ENCODE measurements at places on chromosomes 13 and 19. TPM values are rescaled to one million over a fixed set of nuclear protein-coding genes. Genes with fewer than 3 reads are reported as not detected.

CRLF1 gene
- total RNA-seq, result 0.43 TPM

DNA sequence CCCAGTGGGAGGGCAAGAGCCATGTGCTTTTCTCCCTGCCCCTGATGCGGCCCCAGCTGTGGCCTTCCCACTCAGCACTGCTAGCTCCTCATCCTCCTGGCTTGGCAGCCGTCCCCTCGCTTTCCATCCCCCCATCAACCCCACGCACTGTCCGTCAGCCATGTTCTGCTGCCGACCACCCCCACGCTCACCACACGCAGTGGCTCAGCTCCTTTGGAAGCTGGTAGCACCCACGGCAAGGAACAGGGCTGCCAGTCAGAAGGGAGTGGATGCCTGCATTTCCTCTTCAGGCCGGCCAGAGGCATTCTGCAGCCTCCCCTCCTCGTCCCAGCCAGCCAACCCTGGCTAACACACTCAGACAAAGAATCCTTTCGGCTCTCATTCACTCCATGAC lies 6.3 kb downstream of the CALM3 start:
- peaks cover 38% of the 10 kb centered on the region for H3K36me3 ChIP-seq
- no peak for DNase-seq
- H3K4me3 ChIP-seq, result no peak overlapping the region
- no peaks in the 10 kb centered on the region for H3K27me3 ChIP-seq
- H3K4me1 ChIP-seq, result peaks cover 32% of the 10 kb centered on the region

- DNase-seq, result no peak
- no peak overlapping the region for H3K4me3 ChIP-seq
- no peaks in the 10 kb centered on the region for H3K27me3 ChIP-seq
- H3K4me1 ChIP-seq, result no peaks in the 10 kb centered on the region
These were observed 348.1 kb downstream of the FOXO1 start for GRCh38 chr13:40318366-40318765.

- H3K4me3 ChIP-seq, result no peak overlapping the region
- no peaks in the 10 kb centered on the region for H3K36me3 ChIP-seq
- no peaks in the 10 kb centered on the region for H3K27me3 ChIP-seq
- H3K27ac ChIP-seq, result no peak overlapping the region
- no peak for DNase-seq
These were observed 256.0 kb upstream of the IRS2 start for GRCh38 chr13:110042253-110042950.

DNA sequence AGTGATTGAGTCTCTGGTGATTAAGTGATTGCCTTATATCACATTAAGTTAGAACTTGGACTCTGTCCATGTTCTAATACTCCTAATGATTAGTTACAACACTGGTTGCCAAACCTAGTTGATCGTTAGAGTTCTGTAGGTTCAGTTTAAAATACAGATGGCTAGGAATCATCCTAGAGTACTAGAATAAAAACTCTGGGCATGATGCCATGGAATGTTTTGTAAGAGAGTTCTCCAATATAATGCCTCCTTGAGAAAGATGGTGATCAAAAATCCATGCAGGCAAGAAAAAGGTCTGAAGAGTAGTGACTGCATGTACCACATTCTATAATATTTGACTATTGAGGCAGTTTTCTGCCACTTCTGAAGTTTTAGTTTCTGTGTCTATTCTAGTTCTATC lies 176.3 kb downstream of the GPC5 start:
- no peak for DNase-seq
- no peak overlapping the region for H3K27ac ChIP-seq
- H3K36me3 ChIP-seq, result no peaks in the 10 kb centered on the region
- H3K4me3 ChIP-seq, result no peak overlapping the region
- H3K27me3 ChIP-seq, result no peaks in the 10 kb centered on the region

Data from GM12878 (cell line).